HS-27A (cell line): ENCODE measurements at places on chromosomes 13 and 19.

DNA sequence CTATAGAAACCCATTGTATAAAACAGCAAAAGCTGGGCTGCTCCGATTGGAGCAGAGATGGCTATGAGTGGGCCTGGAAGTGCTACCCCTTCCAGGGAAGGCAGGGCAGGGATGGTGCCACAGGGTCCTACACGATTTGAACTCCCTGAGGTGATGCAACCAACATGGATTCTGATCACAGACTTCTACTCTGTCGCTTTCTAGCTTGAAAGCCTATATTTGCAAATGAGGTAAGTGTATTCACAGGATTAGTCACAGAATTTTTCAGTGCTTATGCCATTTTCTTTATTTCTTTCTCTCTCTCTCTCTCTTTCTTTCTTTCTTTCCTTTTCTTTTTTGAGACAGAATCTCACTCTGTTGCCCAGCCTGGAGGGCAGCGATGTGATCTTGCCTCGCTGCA is 179.0 kb downstream of the SPRY2 start:
- no peak for DNase-seq

DNA sequence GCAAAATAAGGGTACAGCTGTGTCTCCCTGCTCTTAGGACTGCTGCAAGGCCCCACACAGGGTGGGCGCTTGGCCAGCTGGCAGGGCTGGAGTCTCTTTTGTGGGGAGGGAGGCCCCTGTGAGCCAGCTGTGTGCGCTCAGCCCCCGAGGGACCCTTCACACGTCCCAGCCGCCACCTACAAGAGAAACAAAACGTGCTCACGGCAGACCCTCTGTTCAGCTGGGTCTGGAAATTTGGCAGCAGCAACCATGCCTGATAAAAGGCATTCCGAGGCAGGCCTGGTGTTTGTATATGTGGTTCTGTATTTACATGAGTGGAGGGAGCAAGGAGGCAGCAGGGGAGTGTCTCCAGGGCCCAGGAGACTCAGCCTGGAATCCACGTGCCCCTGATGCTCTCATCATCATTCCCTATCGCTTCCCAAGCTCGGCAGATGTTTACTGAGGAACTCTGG is 49.7 kb downstream of the CRTC1 start:
- DNase-seq = no peak

DNA sequence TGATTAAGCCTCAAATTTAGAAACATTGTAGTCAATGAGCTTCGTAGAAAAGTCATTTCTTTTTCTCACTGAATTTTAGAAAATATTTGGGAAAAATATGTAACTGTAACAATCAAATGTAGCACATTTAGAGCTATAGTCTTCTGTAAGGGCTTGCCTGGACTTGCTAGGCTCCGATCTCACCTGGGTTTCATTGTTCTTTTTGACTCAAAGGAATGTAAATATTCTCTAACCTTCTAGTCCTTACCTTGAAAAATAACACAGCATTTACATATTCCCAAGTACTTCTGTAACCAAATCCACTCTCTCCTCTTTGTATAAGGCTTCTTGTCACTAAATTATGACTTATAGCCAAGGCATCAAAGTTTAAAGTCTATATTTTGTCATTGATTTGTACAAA is 2.9 kb upstream of the UFM1 start:
- no peak for DNase-seq

GRCh38 chr19:38534574-38534973 is 83.2 kb downstream of the MAP4K1 start:
- no peak for DNase-seq

GRCh38 chr19:6161271-6161850 is 25.9 kb downstream of the ACSBG2 start:
- no peak for DNase-seq

GRCh38 chr19:10013834-10014618 is 743 bp downstream of the RDH8 start:
- DNase-seq = no peak

GRCh38 chr13:76991432-76991795 is 467 bp upstream of the CLN5 start:
- DNase-seq = no peak
